SK-N-SH treated with all-trans-retinoic acid at 6 μM for 48 hours (cell line): ENCODE measurements at places on chromosomes 2 and 18.

DNA sequence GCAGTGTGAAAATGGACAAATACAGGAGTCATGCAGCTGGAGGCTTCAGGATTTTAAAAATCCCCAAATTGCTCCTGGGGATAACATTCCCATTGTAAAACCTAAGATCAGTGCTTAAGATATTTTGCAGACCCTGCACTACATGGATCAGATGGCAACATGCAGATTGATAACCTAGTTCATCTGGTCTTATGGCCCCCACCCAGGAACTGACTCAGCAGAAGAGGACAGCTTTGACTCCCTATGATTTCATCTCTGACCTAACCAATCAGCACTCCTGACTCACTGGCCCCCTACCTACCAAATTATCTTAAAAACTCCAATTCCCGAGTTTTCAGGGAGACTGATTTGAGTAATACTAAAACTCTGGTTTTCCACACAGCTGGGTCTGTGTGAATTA is 20.0 kb downstream of the SRBD1 start:
- ATAC-seq, result no peak

- no peak for ATAC-seq
These were observed 28.7 kb downstream of the CNTNAP5 start for GRCh38 chr2:124053796-124054195.

DNA sequence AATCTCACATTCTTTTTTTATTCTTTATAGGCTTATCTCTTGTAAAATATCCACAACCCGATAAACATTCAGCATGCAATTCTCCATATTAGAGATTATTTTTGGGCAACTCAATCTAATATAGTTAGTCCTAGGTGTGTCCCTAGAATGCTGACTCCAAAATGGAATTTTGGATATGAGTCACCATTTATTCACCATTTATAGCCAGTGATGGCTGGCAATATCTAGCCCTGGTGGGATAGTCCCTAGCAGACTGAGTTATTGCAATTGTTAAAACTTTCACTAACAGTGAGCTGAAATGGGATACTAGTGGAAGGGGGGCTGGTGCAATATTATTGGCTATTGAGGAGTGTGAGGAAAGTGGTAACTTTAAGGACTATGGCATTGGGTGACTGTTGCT is 401.6 kb downstream of the SLC4A3 start:
- ATAC-seq, result no peak

DNA sequence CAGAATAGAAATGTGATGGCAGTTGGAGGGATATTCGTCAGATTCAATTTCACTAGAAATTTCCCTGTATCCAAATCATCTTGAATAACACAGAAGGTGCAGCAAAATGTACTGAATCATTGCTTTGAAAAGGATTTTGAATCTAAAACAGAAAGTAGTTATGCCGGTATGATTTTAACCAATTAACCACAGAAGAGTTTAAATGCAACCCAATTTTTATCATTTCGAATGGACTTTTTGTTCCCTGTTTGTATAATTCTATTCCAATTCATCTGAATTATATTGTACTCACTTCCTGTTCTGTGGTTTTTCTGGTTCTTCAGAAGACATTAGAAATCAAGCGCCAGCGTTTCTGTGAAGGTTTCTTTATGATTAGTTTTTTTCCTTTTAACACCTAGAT is 190.4 kb downstream of the MYO3B start:
- ATAC-seq, result no peak

DNA sequence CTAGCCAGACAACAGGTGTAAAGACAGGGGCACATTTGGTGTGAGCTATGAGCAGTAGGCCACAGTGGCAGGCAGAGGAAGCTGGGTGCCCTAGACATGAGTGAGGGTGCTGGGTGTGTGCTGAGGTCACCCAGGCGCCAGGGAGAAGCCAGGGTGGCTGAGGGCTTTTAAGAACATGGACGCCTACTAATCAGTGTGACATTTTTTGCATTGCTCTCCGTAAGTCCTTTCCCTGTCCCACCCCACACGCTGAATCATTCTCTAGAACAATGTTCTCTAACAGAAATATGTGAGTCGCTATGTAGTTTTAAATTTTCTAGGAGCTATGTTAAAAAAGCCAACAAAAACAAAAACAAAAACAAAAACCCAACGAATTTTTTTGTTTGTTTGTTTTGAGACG is 204.5 kb upstream of the REV1 start:
- no peak for ATAC-seq

DNA sequence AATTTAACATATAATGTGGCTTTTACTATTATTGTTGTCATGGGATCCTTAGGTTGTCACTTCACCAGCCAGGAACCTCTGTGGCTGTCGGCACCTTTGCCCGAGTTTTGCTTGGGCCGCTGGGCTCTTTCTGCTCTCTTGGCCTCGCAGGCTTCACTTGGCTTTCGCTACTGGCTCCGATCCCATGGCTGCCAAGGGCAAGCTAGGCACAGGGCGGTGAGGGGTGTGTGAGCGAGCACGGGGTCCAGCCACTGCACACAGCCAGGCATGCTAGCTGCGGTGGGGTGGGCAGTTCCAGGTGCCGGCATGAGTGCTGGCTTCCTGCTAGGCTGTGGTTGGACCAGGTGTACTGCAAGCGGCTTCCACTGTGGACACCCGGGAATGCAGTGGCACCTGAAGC is 23.4 kb upstream of the RAPGEF4 start:
- ATAC-seq, result no peak

GRCh38 chr18:79422783-79423165 is 27.0 kb downstream of the NFATC1 start:
- ATAC-seq, result no peak

DNA sequence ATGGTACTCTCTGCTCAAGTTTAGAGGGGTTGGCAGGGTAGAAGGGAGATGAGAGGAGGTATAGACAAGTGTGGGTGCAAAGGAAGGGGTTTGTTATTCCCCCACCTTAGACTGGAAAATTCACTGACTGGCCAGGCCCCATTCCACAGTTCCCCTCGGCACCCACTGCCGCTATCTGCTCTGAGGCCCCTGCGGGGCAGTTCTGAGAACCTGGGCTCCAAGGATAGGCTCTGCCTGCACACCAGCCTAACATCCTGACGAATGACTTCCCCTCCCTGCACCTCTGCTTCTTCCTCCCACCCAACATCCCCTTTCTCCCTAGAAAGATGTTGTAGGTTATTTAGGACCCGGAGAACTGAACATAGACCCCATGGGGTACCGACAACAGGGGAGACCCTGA is 303.9 kb upstream of the HDAC4 start:
- no peak for ATAC-seq

GRCh38 chr2:188677142-188677541 is 297.0 kb upstream of the COL3A1 start:
- no peak for ATAC-seq

- ATAC-seq, result no peak
These were observed 109.3 kb upstream of the ATL2 start for GRCh38 chr2:38486213-38487026.

DNA sequence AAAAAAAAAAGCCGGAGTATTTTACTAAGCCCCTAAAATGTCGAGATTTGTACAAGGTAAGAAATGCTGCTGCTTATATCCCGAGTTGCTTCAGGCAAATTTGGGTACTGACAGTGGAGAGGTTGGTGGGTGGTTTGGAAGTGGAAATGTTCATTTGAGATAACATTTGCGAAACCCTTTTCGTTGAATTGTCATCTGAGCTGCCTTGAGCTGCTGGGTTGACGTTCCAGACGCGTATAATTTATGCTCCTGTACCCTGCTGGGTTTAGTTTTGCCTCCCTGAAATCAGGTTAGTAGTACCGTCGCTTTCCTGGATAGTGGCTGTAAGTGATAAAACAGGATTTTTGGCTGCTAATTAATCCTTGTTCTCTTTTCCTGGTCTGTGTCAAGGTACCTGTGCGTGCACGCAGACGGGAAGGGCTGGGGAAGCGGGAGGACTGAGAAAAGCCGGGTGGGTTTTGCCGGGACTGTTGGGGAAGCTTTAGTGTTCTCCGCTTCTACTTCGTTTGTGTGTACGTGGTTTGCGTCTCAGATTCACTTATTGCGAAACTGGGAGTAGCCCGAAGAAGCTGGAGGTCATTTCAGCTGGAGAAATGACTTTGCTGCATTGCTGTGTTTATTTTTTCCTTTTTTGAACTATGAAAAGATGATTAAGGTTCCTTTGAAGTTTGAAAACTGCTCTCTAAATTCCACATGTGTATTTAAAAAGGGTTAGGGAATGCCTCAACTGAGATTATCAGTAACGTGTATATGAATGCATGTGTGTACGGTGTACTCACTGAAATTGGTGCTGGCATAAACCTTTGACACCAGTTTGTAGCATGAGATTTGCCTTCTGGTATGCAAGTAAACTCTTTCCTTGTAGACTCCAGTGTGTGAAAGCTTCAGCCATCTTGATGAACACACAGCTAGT is 709 bp downstream of the UGP2 start:
- ATAC-seq, result no peak

- no peak for ATAC-seq
These were observed 275.5 kb downstream of the KCNJ3 start for GRCh38 chr2:154974041-154974440.
